WTC11 (cell line): ENCODE measurements at places on chromosomes 7 and 10. TPM values are rescaled to one million over a fixed set of nuclear protein-coding genes. Genes with fewer than 3 reads are reported as not detected.
A peak's percentile ranks its signal among the peaks of the same experiment; 100 is the strongest.

DNA sequence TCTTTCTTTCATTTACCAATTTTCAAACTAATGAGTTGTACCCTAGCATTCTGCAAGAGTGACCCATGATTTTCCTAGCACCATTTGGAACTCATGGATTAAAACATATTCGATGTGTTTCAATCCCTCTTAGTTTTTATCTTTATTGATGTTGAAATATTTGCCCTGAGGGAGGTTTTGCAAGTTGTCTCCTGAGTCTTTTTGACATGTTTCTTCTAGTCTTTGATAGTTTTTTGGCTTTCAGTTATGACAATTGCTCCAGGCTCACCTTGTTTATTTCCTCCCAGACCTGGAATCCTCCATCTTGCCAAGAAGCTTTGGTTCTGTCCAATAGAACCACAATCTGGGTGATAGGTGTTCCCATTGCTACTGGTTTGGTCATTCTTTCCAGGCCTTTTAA, 327.8 kb downstream of the WDR11 start:
- no peak for DNase-seq
- no peaks in the 10 kb centered on the region for H3K36me3 ChIP-seq

DNA sequence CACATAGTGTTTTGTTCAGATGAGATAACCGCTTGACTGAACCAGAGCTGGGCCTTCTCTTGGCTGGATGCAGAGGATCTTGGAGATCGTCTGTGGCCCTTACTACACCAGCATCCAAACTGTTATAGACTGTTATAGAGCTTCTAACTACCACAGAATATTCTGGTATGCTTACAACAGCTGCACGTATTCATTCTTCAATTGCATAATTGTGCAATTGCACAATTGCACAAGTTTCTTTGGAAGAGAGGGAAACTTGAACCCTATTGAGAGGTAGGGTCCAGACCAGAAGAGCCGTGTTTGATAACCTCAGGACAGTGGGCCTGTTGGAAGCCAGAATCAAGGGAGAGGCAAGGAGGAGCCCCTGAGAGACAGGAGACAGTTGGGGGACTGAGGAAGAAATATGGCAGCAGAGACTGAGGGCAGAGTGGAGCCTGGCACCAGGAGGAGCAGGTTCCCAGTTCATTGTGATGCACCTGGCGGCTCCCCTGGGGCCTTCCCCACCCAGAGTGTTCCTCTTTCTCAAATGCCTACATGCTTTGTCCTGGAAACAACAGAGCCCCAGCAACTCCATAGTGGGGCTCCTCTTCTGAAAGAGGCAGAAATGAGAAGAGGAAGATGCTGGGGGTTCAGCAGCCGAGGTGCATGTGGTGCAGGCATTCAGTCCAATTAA, 64.1 kb downstream of the PTPRZ1 start:
- peaks cover 92% of the 10 kb centered on the region for H3K4me1 ChIP-seq
- H3K36me3 ChIP-seq = peaks cover 14% of the 10 kb centered on the region
- no peaks in the 10 kb centered on the region for H3K27me3 ChIP-seq
- DNase-seq = peak; percentile 33

DNA sequence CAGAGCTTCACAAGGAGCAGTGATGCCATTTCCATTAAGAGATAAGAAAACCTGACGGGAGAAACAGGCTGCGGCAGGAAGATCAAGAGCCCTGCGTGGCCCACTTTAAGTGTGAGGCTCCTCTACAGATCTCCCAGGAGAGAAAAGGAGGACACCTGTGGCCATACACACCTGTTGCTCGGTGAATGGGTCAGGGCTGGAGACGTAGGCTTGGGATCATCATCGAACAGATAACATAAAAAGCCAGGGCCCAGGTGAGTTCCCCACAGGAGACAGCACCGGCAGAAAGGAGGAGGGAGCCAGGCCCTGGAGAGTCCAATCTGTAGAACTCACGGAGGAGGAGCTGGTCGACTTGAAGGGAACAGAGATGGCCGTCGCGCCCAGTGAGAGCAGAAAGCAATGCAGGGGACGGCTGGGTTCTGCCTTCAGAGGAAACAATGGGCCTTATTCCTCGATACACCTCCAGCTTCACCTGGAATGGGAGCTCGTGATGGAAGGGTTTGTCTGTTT, 556.8 kb downstream of the DNAJB6 start:
- peaks cover 5% of the 10 kb centered on the region for H3K4me1 ChIP-seq
- no peak overlapping the region for H3K4me3 ChIP-seq
- peaks cover 15% of the 10 kb centered on the region for H3K27me3 ChIP-seq
- no peak for DNase-seq
- H3K36me3 ChIP-seq = peaks cover 39% of the 10 kb centered on the region

DNA sequence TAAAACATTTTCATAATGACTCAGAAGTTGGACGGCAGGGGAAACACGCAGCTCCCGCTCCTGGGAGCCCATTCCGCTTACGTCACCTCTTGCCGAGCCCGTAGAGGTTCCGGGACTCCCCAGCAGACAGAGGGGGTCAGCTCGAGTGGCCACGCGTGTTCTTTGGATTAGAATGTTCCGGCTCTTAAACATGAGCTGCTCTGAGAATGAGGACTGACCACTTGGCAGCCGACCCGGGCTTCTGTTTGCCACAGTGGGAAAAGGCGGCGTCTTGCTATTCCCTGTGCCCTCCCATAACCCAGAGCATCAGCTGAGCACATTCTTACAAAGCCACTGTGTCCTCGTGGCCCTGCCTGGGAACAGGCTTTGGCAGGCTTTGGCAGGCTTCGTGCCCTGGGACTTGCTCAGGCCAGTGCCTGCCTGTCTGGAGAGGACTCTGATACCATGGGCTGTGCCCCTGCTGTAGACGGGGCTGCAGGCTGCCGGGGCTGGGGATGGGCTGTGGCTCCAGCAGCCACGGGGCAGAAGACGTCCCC, 40.1 kb downstream of the PFKP start:
- no peaks in the 10 kb centered on the region for H3K27me3 ChIP-seq
- no peak for DNase-seq
- H3K4me3 ChIP-seq = no peak overlapping the region
- H3K4me1 ChIP-seq = peaks cover 8% of the 10 kb centered on the region

GRCh38 chr10:75191821-75192568, 18.6 kb upstream of the VDAC2 start:
- DNase-seq = no peak
- peak overlapping the region; percentile 92; the same call in 1 of the 2 replicates for H3K27ac ChIP-seq
- H3K36me3 ChIP-seq = no peaks in the 10 kb centered on the region
- no peaks in the 10 kb centered on the region for H3K27me3 ChIP-seq

- H3K27me3 ChIP-seq = no peaks in the 10 kb centered on the region
- DNase-seq = no peak
- H3K27ac ChIP-seq = 0 out of 2 replicates have a peak overlapping the region, but pooled peaks have one; percentile 2
- no peaks in the 10 kb centered on the region for H3K36me3 ChIP-seq
- no peak overlapping the region for H3K4me3 ChIP-seq
These were observed 62.0 kb downstream of the SKIDA1 start for GRCh38 chr10:21463436-21463835.

GRCh38 chr7:75876126-75876881, 2.5 kb upstream of the RHBDD2 start:
- peak overlapping the region; percentile 32; the same call in 1 of the 2 replicates for H3K27ac ChIP-seq
- peaks cover 3% of the 10 kb centered on the region; the same call in 1 of the 2 replicates for H3K27me3 ChIP-seq
- H3K36me3 ChIP-seq = 0 out of 2 replicates have a peak, but pooled peaks cover 11% of the 10 kb centered on the region
- no peak overlapping the region for H3K4me3 ChIP-seq

GRCh38 chr10:23202779-23203178, 10.7 kb downstream of the PTF1A start:
- no peaks in the 10 kb centered on the region for H3K36me3 ChIP-seq
- H3K27ac ChIP-seq = no peak overlapping the region
- no peak for DNase-seq
- no peak overlapping the region for H3K4me3 ChIP-seq
- H3K27me3 ChIP-seq = peaks cover 87% of the 10 kb centered on the region
- peaks cover 41% of the 10 kb centered on the region for H3K4me1 ChIP-seq

DNA sequence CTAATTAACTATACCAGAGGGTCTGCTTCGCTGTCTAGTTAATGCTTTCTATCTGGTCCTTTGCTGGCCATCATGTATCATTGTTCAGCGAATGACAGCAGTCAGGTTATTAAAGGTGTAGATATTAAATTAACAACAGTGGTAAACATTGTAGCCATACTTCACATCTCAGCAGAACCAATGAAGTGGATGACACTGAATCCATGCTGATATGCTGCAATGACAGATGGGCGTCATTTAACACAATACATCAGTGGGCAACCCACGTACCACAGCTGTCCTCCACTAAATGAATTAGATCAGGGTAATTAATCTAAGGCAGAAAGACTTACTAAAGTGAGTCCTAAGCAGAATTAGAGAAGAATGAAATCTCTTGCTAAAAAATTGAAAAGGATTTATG, 767.2 kb downstream of the NXPH1 start:
- no peak overlapping the region for H3K4me3 ChIP-seq
- no peak for DNase-seq
- no peaks in the 10 kb centered on the region for H3K27me3 ChIP-seq
- no peak overlapping the region for H3K27ac ChIP-seq
- H3K36me3 ChIP-seq = no peaks in the 10 kb centered on the region
- H3K4me1 ChIP-seq = peaks cover 8% of the 10 kb centered on the region

DNA sequence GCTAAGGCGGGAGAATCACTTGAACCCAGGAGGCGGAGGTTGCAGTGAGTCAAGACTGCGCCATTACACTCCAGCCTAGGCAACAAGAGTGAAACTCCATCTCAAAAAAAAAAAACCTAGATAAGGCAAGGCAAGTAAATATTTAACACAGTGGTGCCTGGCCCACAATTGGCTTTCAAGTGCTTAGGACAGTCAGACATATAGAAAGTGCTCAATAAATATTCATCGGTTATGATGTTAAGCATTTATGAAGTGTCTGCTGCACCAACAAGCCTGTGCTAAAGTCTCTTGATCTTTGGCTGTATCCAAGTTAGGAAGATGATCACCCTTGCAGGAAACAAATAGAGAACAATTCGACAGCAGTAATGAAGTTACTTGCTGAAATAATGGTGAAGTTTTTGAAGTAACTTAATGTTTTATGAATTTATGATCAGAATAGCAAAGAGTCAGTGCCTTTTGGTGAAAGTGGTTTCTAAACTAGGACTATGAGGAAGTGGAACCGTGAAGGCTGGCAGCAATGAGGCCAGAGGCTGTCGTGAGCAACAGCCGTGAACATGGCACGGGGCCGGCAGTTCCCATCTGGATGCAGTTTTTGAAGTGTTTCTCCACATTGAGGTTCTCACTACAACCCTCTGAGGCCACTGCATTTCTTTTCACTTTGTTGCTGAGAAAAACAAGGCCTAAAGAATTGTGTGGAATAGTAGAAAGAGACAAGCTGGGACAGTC, 48.1 kb upstream of the GATA3 start:
- peaks cover 7% of the 10 kb centered on the region for H3K36me3 ChIP-seq
- H3K4me1 ChIP-seq = no peaks in the 10 kb centered on the region
- no peak overlapping the region for H3K27ac ChIP-seq
- H3K4me3 ChIP-seq = no peak overlapping the region
- no peaks in the 10 kb centered on the region for H3K27me3 ChIP-seq

- H3K36me3 ChIP-seq = no peaks in the 10 kb centered on the region
- H3K4me1 ChIP-seq = peaks cover 38% of the 10 kb centered on the region
- H3K27ac ChIP-seq = no peak overlapping the region
- DNase-seq = no peak
These were observed 20.3 kb upstream of the KLF6 start for GRCh38 chr10:3805201-3805790.

DNA sequence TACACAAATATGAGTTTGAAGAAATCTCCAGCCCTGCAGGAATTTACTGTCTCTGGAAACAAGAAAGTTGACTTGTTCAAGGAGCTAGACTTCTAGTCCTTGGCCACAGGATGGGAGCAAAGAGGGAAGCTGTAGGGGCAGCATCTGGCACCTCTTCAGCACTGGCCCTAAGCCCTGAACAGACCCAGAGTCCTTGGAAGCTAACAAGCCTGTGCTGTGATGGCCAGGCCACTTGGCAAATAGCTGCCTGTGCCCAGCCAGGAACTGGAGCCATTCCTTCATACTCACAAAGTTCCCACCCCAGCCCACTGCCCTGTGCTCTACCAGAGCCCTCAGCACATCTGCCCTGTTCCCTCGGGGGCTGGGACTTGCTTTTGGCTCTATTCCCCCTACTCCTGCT, 9.4 kb upstream of the COL13A1 start:
- no peak overlapping the region for H3K27ac ChIP-seq
- H3K4me1 ChIP-seq = no peaks in the 10 kb centered on the region
- no peak for DNase-seq
- peaks cover 14% of the 10 kb centered on the region for H3K36me3 ChIP-seq
- peaks cover 23% of the 10 kb centered on the region for H3K27me3 ChIP-seq

- no peaks in the 10 kb centered on the region for H3K36me3 ChIP-seq
- DNase-seq = no peak
- H3K4me3 ChIP-seq = no peak overlapping the region
- no peaks in the 10 kb centered on the region for H3K27me3 ChIP-seq
These were observed 24.6 kb downstream of the VSIR start for GRCh38 chr10:71748671-71749191.

GRCh38 chr10:132408367-132408781, 11.4 kb downstream of the PWWP2B start:
- H3K36me3 ChIP-seq = peaks cover 6% of the 10 kb centered on the region; the same call in 1 of the 2 replicates
- no peaks in the 10 kb centered on the region for H3K27me3 ChIP-seq
- peak; percentile 56 for DNase-seq
- H3K4me3 ChIP-seq = peak overlapping the region; percentile 45
- peaks cover 48% of the 10 kb centered on the region for H3K4me1 ChIP-seq

DNA sequence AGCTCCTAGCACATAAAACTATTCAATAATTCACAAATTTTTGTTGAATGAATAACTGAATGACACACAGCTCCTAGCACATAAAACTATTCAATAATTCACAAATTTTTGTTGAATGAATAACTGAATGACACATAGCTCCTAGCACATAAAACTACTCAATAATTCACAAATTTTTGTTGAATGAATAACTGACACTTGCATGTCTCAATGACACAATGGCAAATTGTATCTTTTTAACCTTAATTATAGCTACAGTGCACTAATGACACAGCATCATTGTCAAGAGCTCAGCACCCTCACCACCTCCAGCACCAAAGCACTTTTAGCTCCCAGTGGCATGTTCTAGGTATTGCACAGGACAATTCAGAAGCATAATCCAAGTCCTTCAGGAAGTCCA, 131.6 kb downstream of the PDE1C start:
- H3K4me1 ChIP-seq = peaks cover 30% of the 10 kb centered on the region
- DNase-seq = no peak
- no peak overlapping the region for H3K4me3 ChIP-seq
- no peak overlapping the region for H3K27ac ChIP-seq
- no peaks in the 10 kb centered on the region for H3K36me3 ChIP-seq

GRCh38 chr10:124903111-124903510, 38.8 kb upstream of the ZRANB1 start:
- H3K36me3 ChIP-seq = no peaks in the 10 kb centered on the region
- H3K27me3 ChIP-seq = no peaks in the 10 kb centered on the region; the same call in 1 of the 2 replicates
- no peak for DNase-seq
- no peak overlapping the region for H3K4me3 ChIP-seq
- H3K27ac ChIP-seq = no peak overlapping the region

- peaks cover 83% of the 10 kb centered on the region for H3K4me1 ChIP-seq
- DNase-seq = no peak
- no peaks in the 10 kb centered on the region for H3K27me3 ChIP-seq
- peak overlapping the region; percentile 12 for H3K27ac ChIP-seq
- no peaks in the 10 kb centered on the region for H3K36me3 ChIP-seq
These were observed 47.4 kb downstream of the SGMS1 start for GRCh38 chr10:50576245-50576815.

Gene ANKRD1
- not detected in 3 replicates for total RNA-seq

Gene GSDME
- 4.8 to 5.8 TPM (median 5.2 TPM) in 3 replicates for total RNA-seq

Gene TRUB1
- 22.3 to 27.8 TPM (median 25.5 TPM) in 3 replicates for total RNA-seq

Gene OR6V1
- total RNA-seq = not detected in 3 replicates

Gene DNA2
- total RNA-seq = 39.3 to 46.3 TPM (median 43.0 TPM) in 3 replicates

Gene ADCYAP1R1
- 8.7 to 9.9 TPM (median 9.8 TPM) in 3 replicates for total RNA-seq

Gene NOLC1
- 125 to 165 TPM (median 129 TPM) in 3 replicates for total RNA-seq
